CD8-positive, alpha-beta T cell (primary cell): ENCODE measurements at places on chromosomes 7 and 10.

GRCh38 chr7:34664755-34665154, 6.7 kb downstream of the NPSR1 start:
- no peak for DNase-seq

DNA sequence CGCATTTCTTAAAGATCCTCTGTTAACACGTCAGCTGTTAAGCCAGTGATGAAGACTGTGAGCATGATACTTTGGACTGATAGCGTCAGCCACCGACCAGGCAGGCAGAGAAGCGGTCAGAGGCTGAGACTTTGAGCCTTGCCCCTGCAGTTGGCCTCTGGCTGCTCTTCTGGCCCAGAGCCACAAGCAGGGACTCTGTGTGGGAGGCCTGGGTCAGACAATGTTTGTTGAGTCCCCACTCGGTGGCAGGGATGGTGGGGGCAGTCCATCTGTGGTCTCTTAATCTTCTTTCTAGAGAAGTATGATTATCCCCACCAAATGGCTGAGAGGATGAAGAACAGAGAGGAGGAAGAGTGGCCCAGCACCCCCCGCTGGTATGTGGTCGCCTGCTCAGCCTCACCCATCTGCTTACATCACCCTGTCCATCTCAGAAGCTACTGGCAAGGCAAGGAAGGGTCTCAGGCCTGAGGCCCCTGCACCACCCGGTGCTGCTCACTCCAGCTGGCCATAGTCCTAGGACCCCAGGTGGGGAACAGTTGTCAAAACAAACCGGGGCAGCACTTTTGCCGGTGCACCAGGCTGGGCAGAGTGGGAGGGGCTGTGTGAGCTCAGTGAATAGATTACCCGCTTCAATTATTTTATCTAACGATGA, 202.9 kb downstream of the GRID1 start:
- DNase-seq, result no peak

- DNase-seq, result no peak
Observed at GRCh38 chr10:92756201-92757065, 66.7 kb downstream of the HHEX start.

GRCh38 chr10:6337382-6337781, 134.7 kb downstream of the PFKFB3 start:
- DNase-seq, result no peak

DNA sequence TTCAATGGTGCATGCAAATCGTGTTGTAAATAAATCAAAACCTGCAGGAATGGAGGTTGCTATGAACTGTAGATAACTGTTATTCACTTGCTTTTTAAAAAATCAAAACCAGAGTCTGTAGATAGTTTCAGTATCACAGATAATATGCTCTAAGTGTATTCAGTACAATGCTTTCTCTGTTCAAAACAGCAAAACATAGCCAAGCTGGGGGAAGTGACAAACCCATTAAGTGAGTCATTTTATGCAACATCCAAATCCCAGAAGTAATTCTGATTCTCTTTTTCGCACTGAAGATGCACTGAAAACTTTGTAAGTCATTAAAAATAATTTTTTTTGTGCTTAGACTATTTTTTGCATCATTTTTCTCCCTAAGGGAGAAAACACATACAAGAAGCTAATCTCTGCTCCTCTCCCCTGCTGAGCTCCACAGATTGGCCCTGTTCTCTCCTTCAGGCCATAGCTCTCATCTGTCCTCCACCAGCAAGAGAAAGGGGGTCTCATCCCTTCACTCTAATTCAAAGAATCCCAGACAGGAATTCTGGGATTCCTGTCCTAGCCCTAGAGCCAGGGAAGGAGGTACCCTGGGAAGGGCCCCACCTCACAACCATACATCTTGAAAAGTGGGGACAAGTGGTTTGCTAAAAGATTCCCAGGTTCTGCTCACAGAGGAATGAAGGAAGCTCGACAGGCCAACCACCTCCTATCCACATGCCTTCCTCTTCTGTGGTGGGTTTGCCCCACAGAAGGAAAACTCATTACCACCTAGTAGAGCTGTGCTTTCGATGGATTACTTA, 4.9 kb downstream of the PRTFDC1 start:
- DNase-seq, result no peak
